ENCODE measurements at places on chromosomes 12 and 14.
A peak's percentile ranks its signal among the peaks of the same experiment; 100 is the strongest.

DNA sequence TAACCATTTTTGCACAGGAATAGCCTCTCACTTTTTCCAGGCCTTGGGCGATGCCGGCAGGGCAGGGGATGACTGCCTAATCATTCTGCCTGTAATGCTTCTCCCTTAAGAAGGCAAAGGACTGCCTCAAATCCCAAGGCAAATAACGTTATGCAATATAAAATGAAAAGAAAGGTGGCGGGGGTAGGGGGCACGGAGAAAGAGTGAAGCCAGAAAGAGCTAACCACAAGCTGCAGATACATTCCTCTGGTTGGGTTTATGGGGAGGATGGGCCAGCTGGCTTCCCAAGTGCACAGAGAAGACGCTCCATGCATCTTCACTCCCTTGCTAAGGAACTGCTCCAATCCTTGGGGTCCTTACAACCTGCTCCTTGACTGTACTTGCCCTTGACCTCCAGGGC lies 229.5 kb downstream of the FOXN3 start:
- DNase-seq, result no peak

DNA sequence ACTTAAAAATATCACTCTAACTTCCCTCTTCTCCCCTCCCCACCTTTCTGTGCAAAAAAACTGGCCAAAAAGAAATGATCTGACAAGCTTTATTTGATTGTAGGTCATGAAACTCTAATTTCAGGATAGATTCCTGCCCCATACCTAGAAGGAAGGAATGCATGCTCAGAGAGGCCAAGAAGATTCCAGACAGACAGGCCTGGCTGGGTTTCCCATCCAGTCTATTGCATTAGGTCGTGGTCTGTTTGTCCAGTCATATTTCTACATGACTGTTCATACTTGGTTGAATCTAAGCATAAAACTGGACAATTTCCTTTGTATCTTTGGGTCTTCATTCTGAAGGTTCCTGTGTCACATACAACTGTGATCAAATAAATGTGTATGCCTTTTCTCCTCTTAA lies 20.0 kb upstream of the SLC15A5 start:
- no peak for DNase-seq

- DNase-seq, result peak; percentile 71
These were observed 716 bp downstream of the HSP90AA1 start for GRCh38 chr14:102085948-102086708.

DNA sequence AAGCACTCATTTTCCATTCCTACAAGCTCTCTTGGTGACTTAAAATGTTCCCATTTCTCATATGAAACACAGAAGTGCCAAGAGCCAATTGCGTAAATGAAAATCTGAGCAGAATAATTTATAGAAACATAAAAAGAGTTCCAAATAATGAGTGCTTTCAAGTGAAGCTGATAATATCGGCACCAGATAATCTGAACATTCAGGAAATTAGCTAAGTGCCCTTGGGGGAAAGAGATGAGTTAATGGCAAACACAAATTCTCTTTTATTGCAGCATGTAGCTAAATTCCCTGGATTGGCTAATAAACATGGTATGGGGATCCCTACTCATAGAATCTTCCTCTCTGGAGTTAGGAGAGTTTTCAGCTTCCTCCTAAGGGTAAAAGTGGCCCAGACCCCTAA lies 46.7 kb downstream of the DAD1 start:
- no peak for DNase-seq

GRCh38 chr12:62522984-62523383 lies 56.4 kb downstream of the MON2 start:
- peak; percentile 11 for DNase-seq

- no peak for DNase-seq
These were observed 1.6 kb downstream of the AGAP2 start for GRCh38 chr12:57736741-57737466.

- DNase-seq, result no peak
These were observed 43.7 kb downstream of the TCHP start for GRCh38 chr12:109943811-109944210.

DNA sequence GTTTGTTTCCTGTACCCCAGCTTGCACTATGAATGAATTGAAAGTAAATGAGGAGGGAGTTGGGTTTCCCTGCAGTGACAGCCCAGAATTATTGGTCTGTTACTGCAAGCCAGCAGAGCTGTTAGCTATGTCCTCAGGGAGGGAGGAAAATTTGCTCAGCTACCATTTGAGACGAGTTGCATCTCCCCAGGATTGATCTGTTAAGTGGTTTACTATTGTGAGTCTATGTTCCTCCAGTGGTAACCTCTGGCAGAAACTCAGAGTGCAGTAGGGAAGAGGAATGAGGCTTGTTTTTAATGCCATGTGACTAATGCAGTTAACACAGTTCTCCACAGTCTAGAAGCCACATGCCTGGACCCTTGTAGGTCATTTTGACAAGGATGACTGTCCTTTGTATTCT lies 173.9 kb downstream of the SLC15A4 start:
- no peak for DNase-seq

DNA sequence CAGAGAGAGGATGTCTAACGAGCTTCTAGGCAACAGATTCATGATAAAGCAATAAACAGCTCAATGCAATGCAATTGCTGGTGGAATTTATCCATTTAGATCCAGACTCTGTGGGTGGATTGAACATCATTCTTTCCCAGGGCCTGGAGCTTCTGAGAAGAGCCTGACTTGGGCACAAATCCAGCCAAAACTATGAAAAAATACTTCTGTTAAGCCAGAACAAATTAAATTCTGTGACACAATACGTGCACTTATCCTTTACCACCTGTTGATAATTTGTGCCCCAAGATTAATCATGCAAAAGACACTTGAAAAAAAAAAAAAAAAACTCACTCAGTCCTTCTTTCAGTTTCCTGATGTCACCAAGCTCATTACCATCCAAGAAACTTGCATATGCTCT lies 446.0 kb upstream of the DCN start:
- DNase-seq, result no peak

DNA sequence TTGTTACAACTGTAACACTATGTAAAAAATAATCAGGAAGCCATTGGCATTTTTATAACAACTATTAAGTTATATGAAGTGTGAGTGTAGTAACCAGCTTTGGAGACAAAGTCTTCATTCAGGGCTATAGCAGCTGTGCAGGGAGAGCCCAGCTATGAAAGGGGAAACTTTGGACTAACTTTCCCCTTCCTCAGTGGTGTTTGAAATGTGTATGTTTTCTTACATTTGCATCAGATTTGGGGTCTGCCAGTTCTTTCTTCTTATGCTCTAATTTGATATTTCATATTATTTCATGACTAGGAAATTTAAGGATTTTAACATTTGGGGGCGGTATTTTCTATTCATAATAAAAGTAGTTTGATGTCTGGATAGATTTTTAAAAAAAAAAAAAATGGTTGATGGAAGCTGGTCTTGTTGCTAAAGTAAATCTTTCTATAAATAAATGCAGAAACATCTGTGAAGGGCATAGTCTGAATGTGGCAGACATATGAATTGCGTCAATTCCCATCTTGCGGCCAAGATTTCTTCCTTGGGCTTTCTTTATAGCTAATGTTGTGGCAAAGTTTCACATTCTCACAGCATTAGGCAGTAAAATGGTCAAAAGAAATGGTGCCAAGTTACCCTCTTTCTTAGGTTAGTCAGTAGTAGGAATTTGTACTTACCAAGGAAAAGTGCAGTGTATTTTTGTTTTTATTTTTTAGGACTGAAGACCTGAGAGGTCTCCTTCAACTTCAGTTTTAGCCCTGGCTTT lies 35.6 kb downstream of the RASSF8 start:
- DNase-seq, result no peak

DNA sequence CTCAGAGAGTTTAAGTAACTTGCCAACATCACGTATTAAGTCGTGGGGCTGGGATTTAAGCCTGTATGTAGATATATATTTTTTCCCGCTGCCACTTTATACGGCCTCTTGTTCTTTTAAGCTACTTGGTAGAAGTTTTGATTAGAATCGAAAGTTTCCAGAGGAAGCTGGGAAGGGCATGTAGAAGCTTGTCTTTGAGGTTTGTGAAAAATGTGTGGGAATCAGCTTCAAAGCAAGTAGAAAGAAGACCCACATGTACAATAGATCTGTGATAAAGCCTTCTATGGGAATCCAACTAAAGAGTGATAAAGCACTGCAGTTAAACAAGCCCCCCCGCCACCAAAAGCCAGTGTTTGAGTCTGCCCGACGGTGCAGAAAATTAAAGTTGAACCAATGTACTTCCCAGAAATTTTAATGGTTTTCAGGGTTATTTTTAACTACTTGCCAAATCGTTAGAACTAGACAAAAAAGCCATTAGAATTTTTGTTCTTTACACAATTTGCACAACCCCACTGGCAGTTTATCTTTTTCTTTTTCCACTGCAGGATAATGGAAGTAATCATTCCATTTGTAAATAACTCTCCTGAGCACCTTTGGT lies 25.5 kb downstream of the SERPINA11 start:
- DNase-seq, result no peak

DNA sequence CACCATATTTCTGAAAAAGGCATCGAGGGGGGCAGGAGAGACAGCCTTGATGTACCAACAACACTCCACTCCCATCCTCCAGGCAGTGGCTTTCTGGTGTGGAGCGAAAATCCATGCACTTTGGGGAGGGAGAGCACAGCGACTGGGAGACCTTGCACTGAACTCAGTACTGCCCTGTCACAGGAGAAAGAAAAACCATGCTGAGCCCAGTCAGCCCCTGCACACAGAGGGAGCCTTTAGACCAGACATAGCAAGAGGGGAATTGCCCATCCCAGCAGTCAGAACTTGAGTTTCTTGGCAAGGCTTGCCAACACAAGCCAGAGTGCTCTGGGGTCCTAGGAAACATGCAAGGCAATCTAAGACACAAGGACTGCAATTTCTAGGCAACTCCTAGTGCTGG lies 24.8 kb upstream of the SLC6A15 start:
- DNase-seq, result no peak

GRCh38 chr14:95741038-95741490 lies 27.1 kb upstream of the TCL1A start:
- no peak for DNase-seq

DNA sequence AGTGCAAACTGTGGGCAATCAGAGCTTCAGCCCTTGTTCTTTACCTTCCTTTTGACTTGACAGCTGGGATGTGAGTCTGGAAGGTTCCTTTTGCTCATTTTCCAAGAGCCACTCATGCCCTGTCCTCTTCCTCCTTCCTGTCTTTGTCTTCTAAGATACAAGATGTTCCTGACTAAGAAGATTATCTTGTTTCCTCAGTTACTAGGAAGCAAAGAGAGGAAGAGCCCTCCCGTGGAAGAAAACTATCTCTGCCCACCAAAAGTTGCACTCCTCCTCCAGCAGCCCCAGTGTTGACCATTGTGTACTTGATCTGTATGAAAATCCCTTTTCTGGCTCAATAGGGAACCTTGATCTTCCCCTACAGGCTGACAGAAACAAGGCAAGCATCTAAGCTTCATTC lies 138.0 kb downstream of the C12orf75 start:
- DNase-seq, result no peak

DNA sequence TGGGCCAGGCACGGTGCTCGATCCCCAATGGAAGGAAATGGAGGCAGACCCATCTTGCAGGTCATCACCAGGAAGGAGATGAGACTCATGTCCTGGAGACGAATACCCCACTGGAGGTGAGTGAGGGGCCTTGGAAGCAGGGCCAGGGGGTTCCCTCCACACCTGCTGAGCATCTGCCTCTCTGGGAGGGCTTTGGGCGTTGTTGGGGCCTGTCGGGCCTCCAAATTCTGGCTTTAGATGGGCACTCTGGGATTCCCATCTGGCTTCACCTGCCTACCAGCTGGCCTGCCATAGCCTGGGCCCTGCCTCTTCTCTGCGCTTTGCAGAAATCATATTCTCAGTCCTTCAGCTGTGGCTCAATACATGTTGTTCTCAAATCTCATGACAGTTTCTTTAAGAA lies 13.9 kb downstream of the RTL1 start:
- DNase-seq, result no peak

GRCh38 chr14:40229676-40230075 lies 797.4 kb upstream of the FBXO33 start:
- no peak for DNase-seq

DNA sequence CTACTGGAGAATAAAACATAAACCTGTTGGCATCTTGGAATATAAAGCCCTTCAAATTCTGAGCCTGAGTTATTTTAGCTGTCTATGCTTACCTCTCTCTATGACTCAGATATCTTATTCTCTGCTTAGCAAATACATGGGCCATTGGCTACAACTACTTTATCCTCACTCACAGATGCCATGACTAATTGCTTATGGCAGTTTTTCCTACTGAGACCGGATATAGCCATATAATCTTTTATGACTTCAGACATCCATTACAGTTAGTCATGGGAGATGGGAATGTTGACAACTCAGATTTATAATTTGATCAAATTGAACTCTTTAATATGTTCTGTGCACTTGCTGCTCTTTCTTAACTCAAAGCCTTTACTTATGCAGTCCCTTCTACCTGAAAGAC lies 502.4 kb upstream of the ATP2B1 start:
- DNase-seq, result no peak

- DNase-seq, result no peak
These were observed 56.0 kb downstream of the FBRSL1 start for GRCh38 chr12:132545955-132546354.

- DNase-seq, result no peak
These were observed 39.0 kb upstream of the WNK1 start for GRCh38 chr12:713281-713875.

GRCh38 chr14:100539003-100539660 lies 48.1 kb downstream of the BEGAIN start:
- DNase-seq, result no peak

- DNase-seq, result no peak
These were observed 78.8 kb upstream of the EVL start for GRCh38 chr14:99986396-99986795.

DNA sequence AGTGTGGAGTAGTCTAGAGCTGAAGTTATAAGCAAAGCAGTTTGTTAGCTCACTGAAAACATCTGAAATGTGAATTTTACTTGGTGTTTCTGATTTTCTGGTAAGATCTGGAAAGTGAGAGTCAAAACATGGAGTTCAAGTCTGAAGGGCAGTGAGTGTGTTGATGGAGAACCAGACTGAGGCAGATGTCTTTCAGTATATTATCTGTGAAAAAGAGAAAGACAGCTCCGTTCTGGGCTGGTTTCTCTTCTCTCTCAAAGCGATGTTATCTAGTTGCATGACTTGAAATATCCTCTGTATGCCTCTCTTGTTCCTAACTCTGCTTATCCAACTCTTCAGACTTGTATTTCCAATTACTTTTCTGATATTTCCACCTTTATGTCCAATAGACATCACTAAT lies 381.9 kb upstream of the RGS6 start:
- peak; percentile 33 for DNase-seq

GRCh38 chr12:27751386-27752047 lies 28.5 kb upstream of the KLHL42 start:
- DNase-seq, result no peak

DNA sequence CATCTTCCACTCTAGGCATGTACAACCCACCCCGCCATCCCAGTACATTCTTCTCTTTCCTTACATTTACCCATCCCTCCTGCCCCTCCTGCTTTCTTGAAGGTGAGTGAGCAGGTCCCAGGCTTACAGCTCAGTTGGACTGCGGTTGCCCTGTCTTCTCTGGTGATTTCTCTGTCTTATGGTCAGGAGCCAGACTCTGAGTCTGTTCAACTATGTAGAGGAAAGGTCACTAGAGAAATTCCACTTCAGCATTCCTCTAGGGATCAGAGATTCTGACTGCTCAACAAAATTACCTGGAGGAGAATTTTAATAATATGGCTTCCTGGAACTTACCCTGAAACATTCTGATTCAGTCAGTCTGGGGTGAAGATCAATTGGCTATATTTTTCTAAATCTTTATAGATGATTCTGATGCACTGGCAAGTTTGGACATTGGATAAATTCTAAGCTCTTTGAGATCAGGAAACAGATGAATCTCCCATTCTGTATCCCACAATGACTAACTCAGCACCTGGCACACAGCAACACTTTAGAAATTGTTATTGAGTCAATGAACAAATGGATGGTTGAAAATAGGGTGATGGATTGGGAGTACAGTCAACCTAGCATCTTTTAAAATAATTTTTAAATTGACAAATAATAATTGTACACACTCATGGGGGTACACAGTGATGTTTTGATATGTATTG lies 128.6 kb upstream of the HIF1A start:
- DNase-seq, result no peak
